Mammary epithelial cell (primary cell): ENCODE measurements at places on chromosomes 11 and 22.

DNA sequence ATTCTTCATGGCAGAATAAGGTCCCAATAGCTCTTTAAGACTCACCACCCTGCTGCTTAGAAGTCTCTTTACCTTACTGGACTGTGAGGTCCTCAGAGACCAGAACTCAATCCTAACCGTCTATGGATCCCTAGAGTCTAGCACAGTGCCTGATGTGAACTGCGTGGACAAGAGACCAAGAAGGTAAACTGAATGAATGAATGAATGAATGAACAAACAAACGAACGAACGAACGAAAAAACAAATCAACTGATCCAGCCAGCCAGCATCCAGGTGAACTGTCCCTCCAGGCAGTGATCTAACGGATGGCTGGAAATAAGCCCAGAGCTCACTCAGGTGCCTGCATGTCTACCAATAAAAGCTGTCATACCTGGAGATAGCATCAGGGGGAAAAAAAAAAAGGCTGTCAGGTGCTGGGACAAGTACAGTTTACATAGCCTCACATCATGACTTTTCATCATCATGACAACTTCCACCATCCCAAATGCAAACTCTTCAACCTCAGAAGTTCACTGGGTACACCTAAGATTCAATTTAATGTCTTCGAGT is 59.8 kb downstream of the PACSIN2 start:
- peak; percentile 55 for DNase-seq

GRCh38 chr11:15607361-15608036 is 492.8 kb downstream of the INSC start:
- no peak for DNase-seq

- DNase-seq = peak; percentile 3
Observed at GRCh38 chr22:44497218-44497904, 672 bp downstream of the RTL6 start.

GRCh38 chr11:9571763-9572115 is 1.7 kb upstream of the WEE1 start:
- DNase-seq = no peak

DNA sequence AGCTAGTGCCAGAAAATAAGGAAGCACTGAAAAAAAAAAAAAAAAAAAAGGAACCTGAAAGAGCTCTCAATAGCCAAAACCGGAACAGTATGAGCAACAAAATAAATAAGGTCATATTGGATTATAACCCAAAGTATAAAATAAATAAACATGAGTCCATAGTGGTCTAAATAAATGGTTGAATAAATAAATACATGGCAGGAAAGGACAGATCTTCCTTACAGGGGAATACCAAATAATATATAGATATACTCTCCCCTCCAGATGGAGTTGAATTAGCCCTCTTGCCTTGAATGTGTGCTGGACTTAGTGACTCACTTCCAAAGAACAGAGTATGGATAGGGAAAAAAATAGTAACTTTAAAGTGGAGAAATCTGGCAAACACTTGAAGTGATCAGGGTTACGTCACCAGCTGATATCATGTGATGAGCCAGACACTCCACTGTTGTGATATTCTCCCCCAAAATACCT is 14.3 kb upstream of the ARRB1 start:
- DNase-seq = no peak

DNA sequence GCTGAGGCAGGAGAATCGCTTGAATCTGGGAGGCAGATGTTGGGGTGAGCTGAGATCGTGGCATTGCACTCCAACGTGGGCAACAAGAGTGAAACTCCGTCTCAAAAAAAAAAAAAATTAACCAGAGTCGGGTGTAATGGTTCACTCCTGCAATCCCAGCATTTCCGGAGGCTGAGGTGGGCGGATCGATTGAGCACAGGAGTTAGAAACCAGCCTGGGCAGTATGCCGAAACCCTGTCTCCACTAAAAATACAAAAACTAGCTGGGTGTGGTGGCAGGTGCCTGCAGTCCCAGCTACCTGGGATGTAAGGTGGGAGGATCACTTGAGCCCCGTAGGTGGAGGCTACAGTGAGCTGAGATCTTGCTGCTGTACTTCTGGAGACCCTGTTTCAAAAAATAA is 1.5 kb downstream of the RANGAP1 start:
- peak; percentile 35 for DNase-seq

DNA sequence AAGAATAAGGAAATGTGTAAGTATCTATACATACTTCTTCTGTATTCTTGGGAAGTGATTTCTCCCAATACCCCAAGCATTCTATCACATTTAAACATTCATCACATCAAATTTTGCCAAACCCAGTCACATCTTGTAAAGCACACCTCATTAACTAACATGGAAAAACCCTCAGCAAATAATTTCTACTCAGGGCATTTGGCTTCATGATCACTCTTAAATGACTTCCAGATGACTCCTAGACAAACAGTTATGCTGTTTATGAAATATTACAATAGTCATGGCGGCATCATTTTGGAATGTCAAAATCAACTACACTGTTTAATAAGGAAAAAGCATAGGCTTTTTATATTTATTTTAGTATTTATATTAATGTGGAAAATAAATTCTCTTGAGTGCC is 47.3 kb upstream of the CCDC34 start:
- DNase-seq = no peak

DNA sequence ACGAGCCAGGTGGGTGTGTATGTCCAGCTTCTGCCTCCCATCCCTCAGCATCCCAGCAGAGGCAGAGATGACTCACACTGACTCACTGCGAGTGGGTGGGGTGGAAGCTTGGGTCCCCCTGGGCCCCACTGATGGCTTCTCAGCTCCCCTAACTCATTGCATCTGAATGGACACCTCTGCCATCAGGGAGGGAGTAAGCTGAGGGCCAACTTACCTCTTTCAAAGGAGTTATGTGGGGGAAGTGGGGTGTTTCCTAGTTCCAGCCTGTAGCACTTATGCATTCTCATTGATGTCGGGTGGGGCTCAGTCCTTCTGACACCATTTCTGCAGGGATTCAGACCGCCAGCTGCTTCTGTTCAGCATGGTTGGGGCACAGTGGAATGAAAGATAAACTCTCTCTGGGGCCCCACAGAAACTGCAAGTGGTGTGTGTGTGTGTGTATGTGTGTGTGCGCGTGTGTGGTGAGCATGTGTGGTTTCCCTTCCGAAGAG is 1425.8 kb downstream of the TBC1D22A start:
- DNase-seq = no peak

GRCh38 chr11:11207428-11207827 is 145.6 kb downstream of the CSNK2A3 start:
- no peak for DNase-seq

DNA sequence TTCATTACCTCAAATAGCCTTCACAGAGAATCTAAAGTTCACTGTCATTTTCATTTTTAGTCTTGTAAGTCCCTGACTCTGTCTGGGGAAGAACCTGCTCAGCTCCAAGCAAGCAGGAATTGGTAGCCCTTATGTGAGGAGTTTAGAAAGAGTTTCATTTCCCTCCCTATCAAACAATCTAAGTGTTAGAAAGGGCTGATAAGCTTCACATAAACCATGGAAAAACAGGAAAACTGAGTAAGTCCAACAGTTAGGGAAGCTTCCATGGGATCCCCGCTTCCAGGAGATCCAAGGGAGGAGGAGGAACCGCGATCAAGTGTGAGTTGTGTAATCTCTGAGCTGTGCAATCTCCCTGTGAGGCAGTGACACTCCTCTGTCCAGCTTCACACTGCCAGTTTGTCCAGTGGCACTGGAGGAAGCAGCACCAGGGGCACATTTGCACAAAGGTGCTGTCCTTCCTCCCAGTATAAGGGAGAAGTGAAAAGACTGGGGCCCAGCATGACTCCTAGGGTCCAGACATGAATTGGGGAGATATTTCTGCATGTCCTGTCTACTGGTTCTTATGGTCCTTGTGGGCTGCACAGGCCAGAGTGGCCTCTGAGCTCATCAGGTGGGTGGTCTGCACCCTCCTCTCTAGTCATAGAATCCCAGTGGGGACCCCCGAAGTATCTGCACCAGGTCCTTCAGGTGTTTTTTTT is 4.3 kb downstream of the PRAME start:
- DNase-seq = no peak

DNA sequence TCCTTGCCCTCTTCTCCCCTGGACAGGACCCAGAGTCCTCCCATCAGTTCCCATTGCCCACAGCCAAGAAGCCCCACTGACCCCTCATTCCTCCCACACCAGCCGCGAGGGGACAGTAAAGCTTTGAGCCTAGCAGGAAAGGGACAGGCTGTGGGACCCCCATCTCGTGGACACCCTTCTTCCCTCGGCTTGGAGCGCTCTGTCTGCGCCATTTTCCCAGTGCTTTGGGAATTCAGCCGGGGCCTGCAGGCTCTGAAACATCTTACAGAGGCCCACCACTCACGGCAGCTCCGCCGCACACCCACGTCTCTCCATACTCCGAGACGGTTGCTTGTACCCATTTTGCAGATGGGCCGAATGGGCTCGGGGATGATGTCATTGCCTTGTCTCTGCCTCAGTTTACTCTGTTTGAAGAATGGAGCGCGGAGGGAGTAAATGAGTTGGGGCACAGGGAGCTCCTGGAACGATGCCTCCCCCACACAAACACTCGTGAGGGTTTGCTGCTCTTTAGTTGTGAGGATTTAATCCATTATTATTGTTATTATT is 447.7 kb downstream of the TBC1D22A start:
- no peak for DNase-seq

DNA sequence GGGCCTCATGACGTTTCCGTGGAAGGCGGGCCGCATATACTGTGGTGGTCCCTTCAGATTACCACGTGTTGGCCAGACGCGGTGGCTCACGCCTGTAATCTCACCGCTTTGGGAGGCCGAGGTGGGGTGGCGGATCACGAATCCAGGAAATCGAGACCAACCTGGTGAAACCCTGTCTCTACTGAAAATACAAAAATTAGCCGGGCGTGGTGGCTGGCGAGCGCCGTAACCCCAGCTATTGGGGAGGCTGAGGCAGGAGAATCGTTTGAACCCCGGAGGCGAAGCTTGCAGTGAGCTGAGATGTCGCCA is 853 bp upstream of the DENND6B start:
- no peak for DNase-seq

GRCh38 chr11:121967131-121967704 is 148.8 kb downstream of the BLID start:
- no peak for DNase-seq

GRCh38 chr11:36487619-36488018 is 22.5 kb downstream of the TRAF6 start:
- DNase-seq = no peak

DNA sequence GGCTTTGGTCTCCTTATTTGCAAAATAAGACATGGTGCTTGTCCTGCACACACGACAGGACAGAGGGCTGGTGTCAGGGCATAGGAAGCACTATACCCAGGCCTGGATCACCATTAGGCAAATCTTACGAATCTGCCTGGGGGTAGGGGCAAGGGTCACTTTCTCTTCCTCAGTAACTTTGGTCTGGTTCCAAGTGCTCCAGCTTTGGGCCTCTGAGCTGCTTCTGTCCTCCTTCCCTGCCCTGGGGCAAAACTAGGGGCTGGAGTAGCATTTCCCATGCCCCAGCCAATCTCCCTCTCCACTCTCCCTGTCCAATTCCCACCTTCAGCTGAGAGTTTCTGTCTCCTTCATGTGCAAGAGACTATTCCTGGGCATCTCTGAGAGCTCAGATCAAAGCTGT is 123.7 kb upstream of the NECTIN1 start:
- no peak for DNase-seq

GRCh38 chr11:71470946-71471345 is 17.9 kb downstream of the NADSYN1 start:
- no peak for DNase-seq

GRCh38 chr11:12013781-12014180 is 5.4 kb upstream of the DKK3 start:
- DNase-seq = no peak

DNA sequence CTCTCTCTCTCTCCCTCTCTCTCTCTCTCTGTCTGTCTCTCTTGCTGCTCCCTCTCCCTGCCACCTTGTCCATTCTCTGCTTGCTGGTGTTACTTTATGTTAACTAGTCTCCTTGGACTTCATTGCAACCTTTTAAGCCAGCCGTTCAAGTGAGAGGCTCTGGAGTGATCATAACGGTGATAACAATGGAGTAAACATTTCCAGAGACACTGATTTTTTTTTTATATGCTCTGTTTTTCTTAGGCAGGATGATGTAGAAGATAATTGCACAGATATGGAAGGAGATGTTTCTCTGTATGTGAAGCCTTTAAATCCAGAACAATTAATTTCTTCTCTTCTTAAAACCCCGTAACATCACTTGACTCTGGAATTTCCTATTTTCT is 287.7 kb downstream of the TMEM135 start:
- no peak for DNase-seq

DNA sequence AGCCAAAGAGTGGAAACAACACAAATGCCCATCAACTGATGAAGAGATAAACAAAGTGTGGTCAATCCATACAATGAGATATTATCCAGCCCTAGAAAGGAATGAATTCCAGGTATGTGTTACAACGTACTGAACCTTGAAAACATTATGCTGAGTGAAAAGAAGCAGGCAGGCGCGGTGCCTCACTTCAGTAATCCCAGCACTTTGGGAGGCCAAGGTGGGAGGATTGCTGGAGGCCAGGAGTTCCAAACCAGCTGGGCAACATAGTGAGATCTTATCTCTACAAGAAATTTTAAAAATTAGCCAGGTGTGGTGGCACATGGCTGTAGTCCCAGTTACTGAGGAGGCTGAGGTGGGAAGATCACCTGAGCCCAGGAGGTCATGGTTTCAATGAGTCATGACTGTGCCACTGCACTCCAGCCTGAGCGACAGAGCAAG is 24.6 kb upstream of the TESMIN start:
- peak; percentile 80 for DNase-seq

DNA sequence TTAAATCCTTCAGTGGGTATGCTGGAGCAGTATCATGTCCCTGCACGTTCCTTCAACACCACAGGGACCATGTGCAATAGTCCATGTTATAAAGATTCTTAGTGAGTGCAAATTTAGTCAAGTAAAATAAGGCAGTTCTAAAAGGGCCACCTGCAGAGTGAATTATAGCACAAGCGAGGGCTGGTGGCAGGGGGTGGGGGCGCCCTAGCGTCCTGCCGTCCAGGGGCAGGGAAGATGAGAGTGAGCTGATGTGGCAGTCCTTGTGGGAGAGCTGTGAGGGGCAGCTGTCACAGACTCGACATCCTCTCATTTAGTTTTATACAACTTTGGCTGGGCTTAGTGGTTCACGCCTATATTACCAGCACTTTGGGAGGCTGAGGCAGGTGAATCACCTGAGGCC is 29.1 kb downstream of the FAM118A start:
- no peak for DNase-seq

DNA sequence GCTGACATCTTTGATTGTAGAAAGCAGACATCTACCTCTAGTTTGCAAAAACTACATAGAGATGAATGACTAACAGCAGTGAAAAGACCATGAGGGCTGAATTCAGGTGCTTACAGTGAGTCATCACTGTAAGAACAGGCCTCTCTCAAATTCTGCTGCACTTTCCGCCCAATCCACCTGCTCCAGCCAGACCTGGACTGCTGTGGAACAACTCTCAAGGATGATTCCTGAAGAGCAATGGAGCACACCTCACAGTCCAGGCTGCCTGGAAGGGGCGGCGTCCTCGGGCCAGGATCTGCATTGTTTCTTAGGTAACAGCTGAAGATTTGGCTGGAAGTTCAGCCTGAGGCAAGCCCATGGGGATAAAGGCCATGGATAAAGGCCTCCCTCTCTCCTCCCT is 15.1 kb downstream of the APOL2 start:
- peak; percentile 24 for DNase-seq

GRCh38 chr22:47197773-47198500 is 435.5 kb downstream of the TBC1D22A start:
- DNase-seq = no peak

GRCh38 chr11:61851113-61851899 is 23.2 kb downstream of the FADS2 start:
- no peak for DNase-seq

GRCh38 chr11:117279711-117280376 is 11.3 kb upstream of the BACE1-AS start:
- DNase-seq = no peak

- no peak for DNase-seq
Observed at GRCh38 chr22:42797011-42797410, 60.1 kb downstream of the ARFGAP3 start.
